ENCODE measurements at places on chromosomes 7 and 10.
A peak's percentile ranks its signal among the peaks of the same experiment; 100 is the strongest.

GRCh38 chr10:23139677-23140076 lies 44.3 kb downstream of the MSRB2 start:
- no peak for DNase-seq

DNA sequence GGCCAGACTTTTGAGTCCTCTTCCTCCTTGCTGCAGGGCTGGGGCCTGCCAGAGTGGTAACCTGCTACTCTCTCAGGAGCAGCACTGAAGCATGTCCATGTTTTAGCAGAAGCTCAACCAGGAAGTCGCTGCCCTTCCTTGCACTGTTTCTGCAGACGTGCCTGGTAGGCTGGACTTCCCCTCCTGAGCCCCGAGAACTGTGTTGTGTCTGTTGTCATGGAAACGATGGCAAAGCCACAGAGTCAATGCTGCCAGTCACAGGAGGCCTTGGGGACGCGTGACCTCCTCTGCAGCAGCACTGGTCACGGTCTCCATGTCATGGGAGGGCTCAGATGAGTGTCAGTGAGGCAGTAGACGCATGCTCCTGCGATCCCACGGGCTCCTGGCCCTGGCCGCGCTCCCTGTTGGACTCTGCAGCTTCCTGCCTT lies 145.5 kb downstream of the FANK1 start:
- DNase-seq, result no peak

GRCh38 chr7:107815254-107815882 lies 12.3 kb upstream of the SLC26A3 start:
- DNase-seq, result no peak

- peak; percentile 7 for DNase-seq
Measured at GRCh38 chr10:111076682-111077478, at the start of gene ADRA2A. TSS of gene ADRA2A (plus strand) at chr10:111077029. CDS start at chr10:111077997, 968 bp downstream.

DNA sequence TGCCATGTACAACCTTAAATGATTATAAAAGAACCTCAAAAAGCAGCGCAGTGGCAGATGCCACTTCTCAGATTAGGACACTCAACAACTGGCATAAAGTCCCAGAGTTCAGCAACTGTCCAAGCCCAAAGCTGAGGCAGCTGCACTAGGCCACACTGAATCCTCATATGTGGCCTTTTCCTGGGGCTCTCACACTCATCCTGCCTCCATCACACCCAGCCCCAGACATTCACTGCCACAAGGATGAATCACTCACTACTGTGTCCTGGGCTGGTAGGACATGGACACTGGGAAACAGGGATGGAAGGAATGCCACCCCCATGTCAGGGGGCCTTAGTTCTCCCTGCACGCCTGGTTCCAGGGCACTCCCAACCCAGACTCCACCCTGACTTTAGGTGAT lies 547.7 kb downstream of the TNS3 start:
- no peak for DNase-seq

DNA sequence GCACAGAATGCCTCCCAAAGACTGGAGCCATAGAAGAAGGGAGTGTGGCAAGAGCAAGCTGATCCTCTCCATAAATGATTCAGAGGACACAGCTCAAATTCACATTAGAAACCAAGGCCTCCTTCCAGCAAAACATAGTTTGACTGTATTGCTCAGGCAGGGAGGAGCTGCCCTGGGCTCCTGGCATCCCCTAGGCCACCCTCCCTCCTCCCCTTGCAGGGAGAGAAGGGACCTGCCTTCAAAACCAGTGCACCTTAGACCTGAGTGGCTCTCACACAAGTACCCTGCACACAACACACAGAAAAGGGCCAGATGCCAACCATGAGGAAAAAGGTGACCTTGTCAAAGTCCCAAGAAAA lies 64.7 kb downstream of the CREB3L2 start:
- DNase-seq, result no peak

DNA sequence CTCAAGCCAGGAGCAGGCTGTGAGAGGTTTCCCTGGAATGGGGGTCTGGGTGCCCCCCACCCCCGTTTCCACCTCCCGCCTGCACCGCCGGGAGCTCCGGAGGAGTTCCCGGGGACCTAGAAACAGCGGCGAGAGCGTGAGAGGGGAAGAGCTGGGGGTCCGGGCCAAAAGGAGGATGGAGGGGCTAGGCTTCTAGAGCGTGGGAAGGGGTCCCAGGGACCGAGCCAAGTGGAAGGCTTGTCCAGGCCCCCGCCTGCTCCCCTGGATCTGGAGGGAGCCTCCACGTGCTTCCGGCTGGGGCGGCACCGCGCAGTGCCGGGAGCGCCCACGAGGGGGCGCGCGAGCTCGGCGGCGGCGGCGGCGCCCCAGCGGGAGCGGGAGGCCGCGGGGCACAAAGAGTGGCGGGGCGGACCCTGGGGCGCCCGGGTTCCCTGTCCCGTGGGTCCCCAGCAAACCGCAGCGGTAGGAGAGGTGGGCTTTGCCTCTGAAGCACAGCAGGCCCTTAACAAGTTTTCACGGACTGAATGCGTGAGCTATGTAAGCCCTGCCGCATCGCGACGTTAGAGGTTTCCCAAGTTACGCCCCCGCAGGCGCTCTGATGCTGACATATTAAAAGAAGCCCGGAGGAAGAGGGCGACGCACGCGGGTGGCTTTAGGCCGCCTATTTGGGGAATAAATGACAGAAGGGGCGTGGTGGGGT lies 104.4 kb upstream of the LRRC4 start:
- DNase-seq, result no peak

DNA sequence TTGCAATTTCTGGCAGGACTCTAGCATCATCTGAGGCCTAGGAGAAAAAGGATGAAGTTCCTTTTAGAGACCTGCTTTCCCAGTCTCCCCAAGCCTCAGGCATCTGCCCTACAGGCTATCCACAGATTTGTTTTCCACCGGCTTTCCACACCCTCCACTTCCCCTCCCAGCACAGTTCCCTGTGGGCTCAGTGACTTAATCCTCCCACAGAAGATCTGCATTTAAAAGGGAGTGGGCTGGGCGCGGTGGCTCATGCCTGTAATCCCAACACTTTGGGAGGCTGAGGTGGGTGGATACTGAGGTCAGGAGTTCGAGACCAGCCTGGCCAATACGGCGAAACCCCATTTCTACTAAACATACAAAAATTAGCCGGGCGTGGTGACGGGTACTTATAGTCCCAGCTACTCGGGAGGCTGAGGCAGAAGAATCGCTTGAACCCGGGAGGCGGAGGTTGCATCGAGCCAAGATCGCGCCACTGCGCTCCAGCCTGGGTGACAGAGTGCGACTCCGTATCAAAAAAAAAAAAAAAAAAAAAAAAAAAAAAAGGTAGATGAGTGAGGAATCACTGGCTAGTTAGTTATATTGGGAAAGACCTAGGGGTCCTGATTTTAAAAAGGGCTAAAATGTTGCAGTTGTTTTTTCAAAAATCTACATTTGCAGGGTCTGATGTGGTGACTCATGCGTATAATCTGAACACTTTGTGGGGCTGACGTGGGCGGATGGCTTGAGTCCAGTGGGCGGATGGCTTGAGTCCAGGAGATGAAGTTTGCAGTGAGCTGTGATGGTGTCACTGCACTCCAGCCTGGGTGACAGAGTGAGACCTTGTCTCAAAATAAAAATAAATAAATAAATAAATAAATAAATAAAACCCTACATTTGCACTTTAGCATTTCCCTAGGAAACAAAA lies 119.5 kb downstream of the BAMBI start:
- DNase-seq, result no peak

DNA sequence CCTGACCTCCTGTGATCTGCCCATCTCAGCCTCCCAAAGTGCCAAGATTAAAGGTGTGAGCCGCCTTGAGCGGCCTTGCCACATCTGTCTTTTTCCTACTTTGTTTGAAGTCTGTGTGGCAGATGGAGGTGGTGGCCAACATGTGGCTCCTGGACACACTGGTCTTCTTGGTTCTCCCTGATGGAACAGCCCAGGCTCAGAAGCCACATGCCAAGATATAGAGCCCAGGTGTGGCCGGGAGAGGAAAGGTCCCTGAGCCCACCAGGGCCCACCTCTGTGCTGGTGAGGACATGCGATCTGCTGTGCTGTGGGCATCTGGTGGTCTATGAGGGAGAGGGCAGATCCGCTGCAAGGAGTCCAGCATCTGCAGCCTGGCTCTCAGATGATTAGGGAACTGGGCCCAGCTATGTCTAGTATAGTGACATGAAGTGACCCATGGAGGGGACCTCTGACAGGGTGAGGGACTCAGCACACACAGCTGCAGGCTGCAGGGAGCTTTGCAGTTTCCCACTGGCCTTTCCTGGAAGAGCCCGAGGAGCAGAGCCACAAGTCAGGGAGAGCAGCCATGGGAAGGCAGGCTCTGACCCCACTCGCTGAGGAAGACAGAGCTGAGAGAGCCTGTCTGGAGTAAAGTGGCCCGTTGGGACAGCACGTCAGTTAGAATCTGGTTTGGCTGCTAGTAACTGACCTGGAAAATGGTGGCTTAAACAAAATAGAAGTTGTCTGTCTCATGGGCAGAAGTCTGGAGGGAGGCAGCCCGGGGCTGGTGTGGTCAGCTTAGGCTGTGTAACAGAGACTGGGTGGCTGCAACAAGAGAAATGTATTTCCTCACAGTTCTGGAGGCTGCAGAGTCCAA lies 25.9 kb downstream of the ADCY1 start:
- DNase-seq, result no peak

GRCh38 chr7:122273117-122273516 lies 31.4 kb downstream of the FEZF1 start:
- DNase-seq, result no peak

- no peak for DNase-seq
Measured at GRCh38 chr10:7651853-7652470, 14.8 kb downstream of the ITIH5 start.

GRCh38 chr7:141455723-141456122 lies 95.5 kb upstream of the AGK start:
- no peak for DNase-seq

DNA sequence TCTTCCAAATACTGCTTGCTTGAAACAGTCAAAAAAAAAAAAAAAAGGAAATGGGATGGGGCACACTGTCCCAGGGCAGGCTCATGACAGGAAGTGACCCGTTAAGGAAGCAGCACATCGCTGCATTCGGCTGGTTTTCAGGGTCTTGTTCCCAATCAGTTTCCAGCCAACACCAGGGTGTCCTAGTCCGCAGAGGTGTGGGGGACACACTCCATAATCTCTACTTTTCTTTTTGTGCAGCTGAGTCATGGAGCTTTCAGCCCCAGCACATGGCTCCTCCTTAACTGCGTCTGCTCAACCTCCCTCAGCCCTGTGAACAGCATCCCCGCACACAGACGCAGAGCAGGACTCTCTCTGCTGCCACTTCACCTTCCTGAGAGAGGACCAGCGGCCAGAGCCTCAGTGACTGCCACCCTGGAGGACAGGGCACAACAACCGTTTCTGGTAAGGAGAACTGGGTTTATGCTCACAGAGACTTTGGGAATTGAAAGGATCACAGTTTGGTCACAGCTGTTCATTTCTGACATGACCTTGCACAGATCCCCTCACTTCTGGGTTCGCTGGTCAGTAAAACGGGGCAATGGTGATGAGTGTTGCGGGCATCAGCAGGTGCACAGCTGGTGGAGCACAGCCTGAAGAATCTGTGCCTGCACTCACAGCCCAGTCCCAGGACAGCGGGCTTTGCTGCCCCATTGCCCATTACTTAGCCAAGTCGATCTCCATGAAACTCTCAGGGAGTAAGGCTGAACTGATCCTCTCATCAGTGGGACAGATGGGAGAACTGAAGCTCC lies at the start of gene GIMAP5:
Gene GIMAP5, plus strand, starts transcription at position 154 of the 791 bp plus-strand sequence. CDS start 3,467 bp downstream, outside the sequence.
- no peak for DNase-seq

DNA sequence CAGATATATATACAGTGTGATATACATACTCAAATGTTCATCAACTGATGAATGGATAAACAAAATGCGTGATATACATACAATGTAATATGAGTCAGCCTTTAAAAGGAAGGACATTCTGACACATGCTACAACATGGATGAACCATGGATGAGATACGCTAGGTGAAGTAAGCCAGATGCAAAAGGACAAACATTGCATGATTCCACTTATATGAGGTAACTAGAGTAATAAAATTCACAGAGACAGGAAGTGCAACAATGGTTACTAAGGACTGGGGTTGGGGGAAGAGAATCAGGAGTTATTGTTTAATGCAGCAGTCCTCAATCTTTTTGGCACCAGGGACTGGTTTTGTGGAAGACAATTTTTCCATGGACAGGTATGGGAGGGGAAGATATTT lies 47.3 kb upstream of the PIK3AP1 start:
- no peak for DNase-seq

GRCh38 chr10:59225211-59225610 lies 48.8 kb downstream of the PHYHIPL start:
- DNase-seq, result no peak

GRCh38 chr7:134809616-134810015 lies 30.2 kb downstream of the CALD1 start:
- DNase-seq, result no peak

GRCh38 chr7:98211676-98212531 lies 665 bp downstream of the BHLHA15 start:
- no peak for DNase-seq

DNA sequence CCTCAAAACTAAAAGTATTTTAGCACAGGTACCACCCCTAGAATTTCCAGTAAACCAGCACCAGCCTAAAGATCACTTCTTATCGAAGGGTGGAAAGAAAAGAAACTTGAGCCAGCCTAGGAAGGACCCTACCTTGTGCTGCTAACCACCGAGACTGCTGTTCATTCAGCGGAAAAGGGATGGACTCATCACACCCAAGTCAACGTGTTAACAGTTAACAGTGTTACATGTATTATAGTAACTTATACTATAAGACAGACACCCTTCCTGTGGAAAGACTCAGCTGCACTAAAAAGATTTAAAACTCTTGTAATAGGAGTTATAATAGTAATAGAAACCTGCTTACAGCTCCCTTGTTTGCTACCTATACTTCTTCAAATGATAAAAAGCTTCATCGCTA lies 39.8 kb downstream of the MINDY4 start:
- DNase-seq, result no peak

DNA sequence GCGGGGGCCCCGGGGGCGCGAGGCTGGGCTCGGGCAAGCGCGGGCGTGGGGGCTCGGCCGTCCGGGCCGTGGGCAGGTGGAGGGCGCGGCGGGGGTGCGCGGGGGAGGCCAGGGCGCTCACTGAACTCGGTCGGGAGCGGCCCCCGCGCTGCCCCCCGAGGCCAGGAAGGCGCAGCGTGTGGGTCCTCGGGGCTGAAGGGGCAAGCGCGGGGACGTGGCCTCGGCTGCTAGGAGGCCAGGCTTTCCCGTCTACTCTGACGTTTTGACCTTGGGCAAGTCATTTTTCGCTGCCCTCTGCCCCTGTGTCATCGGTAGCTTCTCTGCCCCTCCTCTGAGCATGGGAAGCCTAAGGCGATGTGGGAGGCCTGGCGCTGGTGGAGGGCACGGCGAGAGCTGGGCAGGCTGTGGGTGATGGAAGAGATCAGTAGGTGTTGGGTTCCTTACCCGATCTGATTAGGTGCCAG lies 441 bp downstream of the FBH1 start:
- DNase-seq, result no peak

DNA sequence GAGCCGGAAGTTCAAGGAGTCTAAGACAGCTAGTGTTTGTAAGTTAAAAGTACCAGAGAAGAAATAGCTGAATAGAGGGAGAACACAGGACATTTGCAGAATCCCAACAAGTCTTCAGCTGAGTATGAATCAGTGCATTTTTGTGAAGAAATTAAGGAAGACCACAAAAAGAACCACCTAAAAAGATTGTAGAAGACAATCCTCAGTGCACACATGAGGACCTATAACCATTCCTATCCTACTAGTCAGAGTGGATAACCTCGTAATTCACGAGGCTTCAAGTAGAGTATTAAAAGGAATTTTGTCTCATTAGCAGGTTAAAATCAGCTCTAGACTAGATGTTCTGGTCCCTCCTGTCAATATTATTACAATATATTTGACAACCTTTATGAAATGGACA lies 295.4 kb upstream of the KAT6B start:
- peak; percentile 17 for DNase-seq

GRCh38 chr10:86139066-86139657 lies 227.4 kb downstream of the GRID1 start:
- DNase-seq, result no peak

GRCh38 chr10:103776878-103777591 lies 78.3 kb downstream of the SH3PXD2A start:
- no peak for DNase-seq

Data from BJ (cell line).